ENCODE measurements at places on chromosomes 3 and 15.

DNA sequence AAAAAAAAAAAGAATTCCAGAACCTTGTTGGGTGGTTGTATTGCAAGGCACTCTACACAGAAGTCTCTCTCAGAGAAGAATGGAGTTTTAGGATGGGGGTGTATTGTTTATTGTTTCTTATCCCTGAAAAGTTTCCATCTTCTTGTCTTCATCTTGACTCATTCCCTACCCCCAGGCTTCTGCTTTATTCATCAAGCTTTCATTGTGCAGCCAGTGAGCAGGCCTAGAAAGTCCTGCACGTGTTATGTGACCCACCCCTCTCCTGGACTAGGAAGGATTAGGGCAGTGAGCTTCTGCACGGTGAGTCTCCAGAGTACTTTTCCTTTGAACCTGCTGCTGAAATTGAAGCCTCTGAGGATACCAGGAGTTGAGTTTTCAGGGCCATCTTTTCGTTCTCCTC lies 150.9 kb upstream of the IL12A start:
- DNase-seq = no peak

DNA sequence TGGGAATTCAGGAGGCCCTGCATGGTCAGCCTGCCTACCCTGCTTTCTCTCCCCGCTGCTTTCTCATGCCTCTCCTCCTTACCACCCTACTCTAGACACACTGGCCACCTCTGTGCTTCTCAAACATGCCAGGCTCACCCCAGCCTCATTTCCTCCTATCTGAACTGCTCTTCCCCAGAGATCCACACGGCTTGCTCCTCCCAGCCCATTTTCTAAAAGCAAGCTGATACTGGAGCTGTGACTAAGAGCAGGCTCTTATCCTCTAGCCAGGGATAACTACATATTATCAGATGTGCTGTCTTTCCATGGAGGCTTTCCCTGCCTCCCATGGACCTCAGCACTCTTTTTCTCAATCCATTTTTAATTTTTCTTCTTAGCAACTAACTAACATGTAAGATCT lies 85.9 kb downstream of the BOC start:
- no peak for DNase-seq

DNA sequence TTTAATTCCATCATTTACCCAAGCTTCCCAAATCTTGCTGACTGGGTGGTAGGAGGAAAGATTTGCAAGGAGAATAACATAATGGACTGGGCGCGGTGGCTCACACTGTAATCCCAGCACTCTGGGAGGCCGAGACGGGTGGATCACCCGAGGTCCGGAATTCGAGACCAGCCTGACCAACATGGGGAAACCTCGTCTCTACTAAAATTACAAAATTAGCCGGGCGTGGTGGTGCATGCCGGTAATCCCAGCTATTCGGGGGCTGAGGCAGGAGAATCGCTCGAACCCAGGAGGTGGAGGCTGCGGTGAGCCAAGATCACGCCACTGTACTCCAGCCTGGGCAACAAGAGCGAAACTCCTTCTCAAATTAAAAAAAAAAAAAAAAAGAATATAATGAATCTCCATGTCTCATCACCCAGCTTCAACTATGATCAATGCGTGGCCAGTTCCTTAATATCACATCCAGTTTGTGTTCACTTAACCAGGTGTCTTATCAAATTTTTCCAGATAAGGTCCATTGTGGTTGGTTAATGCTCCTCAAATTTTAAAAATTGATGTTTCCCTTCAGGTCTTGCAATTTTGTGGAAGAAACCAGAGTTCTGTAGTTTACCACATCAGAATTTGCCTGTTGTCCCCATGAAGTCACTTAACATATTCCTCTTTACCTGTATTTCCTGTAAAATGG lies 1.3 kb upstream of the ABCF3 start:
- no peak for DNase-seq

DNA sequence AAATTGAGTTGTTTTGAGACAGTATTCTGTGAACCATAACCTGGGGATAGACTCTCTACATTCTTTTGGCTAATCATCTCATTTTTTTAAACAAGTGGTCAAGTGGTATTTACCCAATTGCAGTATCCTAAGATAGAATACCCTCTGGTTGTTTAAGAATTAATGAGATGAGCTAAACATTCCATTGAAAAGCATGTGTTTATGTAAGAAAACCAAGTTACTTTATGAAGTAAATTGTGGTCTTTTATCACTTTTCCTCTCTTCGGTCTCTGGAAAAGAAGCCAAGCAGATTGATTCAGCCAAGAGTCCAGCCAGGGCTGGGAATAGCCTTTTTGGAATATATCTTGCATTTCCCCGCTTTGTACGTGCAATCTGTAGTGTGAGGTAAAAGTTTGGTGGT lies 185.7 kb upstream of the TOPAZ1 start:
- no peak for DNase-seq

- no peak for DNase-seq
These were observed 43.3 kb downstream of the ZPLD1 start for GRCh38 chr3:102478160-102478559.

- no peak for DNase-seq
These were observed 344.8 kb downstream of the ERC2 start for GRCh38 chr3:56123487-56123886.

DNA sequence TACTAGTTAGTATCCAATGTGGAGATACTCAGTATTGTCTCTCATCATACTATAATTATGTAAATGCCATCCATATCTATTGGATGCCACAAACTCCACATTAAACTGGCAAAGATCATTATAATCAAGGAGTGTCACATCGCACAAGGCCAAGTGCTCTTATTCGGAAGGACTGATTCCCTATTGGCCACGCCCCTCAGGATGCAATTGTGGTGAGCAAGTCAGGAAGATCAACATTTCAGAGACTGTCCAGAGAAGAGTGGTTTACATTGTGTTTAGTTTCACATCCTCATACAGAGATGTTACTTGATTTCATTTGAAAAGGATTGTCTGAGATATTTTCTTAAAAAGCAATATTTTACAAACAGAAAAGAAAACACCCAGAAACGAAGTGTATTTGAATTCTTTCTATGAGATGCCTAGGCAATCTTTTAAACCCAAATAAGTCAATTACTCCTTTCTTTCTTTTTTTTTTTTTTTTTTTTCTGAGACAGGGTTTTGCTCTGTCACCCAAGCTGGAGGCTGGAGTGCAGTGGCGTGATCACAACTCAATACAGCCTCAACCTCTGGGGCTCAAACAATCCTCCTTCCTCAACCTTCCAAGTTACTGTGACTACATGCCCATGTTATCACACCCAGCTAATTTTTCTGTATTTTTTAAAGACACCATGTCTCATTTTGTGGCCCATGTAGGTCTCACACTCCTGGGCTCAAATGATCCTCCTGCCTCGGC lies 369.1 kb downstream of the RBMS3 start:
- peak; percentile 35 for DNase-seq

GRCh38 chr3:150797155-150797554 lies 34.2 kb upstream of the SIAH2 start:
- DNase-seq = no peak

- no peak for DNase-seq
These were observed 8.6 kb downstream of the GALNT15 start for GRCh38 chr3:16183082-16183481.

GRCh38 chr3:119598410-119599098 lies 869 bp downstream of the PLA1A start:
- no peak for DNase-seq

DNA sequence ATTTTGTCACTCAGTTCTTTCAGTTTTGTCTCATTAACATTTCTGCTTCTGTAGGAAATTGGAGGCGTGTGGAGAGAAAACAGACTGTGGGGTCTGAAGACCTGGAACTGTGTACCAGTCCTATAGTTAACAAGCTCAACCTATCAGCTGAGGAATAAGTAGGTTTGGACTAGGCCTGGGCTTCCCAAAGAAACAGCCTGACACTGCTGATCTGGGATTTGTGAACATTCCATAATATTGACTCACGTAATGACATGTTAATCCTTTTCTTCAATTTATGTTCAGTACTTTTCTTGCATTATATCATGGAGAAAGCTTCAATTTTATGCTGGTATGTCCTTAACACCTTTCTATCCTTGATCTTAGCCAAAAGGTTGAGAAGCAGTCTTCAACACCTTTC lies 181.6 kb upstream of the RORA start:
- DNase-seq = no peak

GRCh38 chr3:71565316-71565715 lies 18.2 kb downstream of the FOXP1 start:
- no peak for DNase-seq

DNA sequence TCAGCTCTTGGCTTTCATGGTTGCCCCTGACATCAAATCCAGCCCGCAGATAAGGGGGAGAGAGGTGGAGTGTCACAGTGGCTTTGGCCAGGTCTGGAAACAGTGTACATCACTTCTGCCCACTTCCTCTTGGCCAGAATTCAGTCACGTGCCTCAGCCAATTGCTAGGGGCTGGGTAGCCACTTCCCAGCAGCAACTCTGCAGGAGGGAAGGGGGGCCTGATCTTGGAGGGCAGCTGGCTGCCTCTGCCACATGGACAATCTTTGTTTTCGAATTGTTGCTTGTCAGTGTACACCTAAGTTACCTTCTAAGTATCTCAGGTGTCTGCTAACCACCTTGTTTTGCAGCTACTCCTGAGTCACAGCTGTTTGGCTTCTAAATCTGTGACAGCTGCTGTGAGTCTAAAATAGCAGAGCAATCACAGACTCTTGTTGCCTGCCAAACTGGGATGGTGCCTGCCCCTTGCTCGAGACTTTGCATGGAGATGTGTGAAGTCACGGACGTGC lies 41.0 kb upstream of the LIMD1 start:
- DNase-seq = peak; percentile 28

DNA sequence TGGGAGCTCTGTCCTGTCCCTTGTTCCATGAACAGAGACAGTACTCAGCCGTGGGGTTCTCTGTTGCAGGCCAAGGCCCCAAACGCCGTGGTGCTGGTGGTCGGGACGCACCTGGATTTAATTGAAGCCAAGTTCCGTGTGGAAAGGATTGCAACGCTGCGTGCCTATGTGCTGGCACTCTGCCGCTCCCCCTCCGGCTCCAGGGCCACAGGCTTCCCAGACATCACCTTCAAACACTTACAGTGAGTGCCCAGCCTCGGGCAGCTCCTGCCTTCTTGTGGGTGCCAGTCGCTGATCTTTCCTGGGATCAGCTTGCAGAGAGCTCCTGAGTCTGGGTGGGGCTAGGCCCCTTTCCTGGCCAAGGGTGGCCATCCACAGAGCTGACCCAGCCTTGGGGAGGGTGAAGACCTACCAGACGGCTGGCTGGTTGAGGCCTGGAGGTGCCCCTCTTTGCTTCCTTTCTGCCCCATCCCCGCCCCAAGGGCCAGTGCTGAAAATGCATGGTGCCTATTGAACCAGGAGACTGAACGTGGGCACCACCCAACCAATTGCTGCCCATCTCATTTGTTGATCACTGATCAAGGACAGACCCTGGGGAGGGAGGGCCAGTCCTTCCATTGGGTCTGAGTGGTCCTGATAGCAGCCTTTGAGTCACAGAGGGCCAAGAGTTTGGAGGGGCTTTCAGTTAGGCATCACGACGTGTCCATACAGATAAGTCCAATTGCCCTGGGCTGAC lies 106.9 kb downstream of the LRRK1 start:
- no peak for DNase-seq

DNA sequence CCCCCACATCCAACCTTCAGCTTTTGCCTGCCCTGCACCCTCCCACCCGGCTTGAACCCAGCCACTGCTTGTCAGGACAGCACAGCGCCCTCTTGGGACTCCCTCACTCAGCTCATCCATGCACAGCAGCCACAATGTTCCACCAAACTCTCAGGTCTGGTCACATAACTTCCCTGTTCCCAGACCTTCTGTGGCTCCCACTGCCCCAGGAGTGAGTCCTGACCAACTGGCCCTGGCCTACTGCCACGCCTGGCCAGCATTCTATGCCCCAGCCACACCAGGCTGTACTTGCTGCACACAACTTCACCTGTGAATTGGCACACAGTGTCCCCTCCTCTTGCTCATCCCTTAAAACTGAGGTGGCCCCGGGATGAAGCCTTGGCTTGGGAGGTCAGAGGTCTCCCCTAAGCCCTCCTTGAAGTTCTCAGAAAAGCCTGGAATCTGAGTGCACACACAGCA lies 21.0 kb downstream of the PLXNB1 start:
- DNase-seq = no peak

GRCh38 chr3:99246010-99246654 lies 344.6 kb upstream of the DCBLD2 start:
- DNase-seq = peak; percentile 23

DNA sequence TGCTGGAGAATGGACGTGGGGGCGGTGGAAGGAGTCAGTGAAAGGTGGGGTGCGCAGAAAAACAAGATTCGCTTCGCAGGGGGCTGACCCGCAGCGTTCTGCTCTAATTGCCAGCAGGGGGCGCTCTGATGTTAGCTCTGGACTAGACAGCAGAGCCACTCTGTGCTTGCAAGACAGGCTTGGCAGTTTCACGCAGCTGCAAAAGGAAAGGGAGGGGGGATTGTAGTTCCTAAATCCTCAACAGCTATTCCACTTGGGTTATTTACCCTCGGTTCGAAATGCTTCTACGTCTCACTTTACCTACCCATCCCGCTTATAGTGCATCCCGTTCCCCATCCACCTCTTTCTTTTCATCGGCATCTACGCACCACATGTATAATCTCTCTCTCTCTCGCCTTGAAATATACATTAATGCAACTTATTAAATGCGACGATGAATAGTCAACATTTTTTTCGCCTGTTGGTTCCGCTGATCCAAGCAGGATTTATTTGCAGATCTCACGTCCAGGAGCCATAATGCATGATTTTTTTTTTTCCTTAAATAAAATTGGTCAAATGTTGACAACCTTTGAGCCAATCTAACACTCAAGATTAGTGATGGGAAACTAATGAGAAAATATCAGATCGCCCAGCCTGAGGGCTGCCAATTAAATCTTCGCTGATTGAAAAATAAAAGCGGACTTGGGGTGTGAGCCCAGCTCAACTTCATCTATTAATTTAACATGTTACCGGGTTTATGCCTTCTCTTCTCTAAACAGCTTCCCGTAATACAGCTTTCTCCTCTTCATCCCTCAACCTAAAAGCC lies 216.4 kb downstream of the MEIS2 start:
- DNase-seq = peak; percentile 84

- DNase-seq = no peak
These were observed 23.8 kb downstream of the PLA2G4E start for GRCh38 chr15:41996921-41997592.

DNA sequence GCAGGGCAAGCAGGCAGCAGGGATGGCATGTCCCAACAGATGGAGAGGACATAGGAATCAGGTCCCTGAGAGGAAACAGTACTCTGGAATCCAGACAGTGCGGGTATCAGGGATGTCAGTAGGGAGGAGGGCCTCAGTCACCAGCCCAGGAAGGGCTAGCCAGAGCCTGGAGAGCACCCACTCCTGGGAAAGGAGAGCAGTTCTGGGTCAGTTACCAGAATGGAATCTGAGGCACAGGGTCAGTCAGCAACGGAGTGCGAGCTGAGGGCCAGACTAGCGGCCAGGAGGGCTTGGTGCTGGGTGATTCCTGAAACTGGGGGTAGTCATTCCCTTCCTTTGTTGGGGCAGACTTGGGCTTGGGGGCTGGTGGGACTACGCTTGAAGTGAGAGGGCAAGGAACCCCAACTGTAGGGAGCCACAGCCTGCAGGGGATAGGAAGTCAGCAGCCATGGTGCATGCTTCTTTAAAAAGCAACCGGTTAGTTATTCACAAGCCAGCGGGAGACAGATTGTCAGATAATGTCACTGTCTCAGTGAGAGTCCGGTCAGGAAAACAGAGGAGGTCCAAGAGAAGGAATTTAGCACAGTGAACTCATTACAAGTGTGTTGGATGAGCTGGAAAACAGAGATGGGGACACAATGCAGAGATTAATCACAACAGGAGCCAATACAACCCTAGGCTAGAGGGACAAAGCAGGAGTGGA lies 27.9 kb downstream of the PLA1A start:
- DNase-seq = no peak

GRCh38 chr3:73052857-73053256 lies 8.6 kb upstream of the EBLN2 start:
- DNase-seq = no peak

Data from HTR-8/SVneo (cell line).